ENCODE measurements at places on chromosomes 13 and 19.
A peak's percentile ranks its signal among the peaks of the same experiment; 100 is the strongest.

GRCh38 chr13:34847766-34848165 lies 94.3 kb upstream of the NBEA start:
- DNase-seq = no peak

DNA sequence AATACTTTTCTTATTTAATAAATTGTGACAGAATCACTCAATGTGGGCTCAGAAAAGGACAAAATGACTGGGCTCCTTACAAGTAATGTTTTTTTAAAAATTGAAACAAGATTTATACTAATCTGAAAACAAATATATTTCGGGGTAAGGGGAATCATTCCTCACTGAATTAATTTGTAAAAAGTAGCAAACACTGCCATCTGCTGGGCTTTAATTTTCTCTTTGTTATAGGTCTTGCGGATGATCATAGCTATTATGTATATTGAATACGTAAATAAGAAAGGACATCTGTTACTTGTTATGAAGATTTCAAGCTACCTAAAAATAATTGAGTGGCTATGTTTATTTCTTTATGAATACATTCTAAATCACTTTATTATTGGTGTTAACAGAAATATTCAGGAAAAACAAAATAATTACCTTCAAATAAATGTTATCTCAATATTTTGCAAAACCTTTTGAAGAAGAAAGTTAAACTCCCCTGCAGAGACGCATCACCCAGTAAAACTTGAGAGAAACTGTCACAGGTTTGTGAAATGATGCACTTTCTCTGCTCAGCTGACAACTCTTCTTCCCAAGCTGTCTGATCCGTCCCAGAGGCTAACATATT lies 17.8 kb upstream of the ENOX1 start:
- peak; percentile 88 for DNase-seq

DNA sequence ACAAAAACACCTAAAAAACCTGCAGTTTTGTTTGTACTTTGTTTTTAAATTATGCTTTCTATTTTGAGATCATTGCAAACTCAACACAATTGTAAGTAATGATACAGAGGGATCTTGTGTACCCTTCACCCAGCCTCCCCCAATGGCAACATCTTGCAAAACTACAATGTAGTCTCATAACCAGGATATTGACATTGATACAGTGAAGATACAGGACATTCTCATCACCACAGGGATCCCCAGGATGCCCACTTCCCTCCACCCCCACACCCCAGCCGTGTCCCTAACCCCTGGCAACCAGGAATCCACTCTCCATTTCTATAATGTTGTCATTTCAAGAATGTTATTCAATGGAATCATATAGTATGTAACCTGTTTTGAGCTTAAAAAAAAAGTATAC lies 10.3 kb upstream of the C5AR2 start:
- DNase-seq = no peak

DNA sequence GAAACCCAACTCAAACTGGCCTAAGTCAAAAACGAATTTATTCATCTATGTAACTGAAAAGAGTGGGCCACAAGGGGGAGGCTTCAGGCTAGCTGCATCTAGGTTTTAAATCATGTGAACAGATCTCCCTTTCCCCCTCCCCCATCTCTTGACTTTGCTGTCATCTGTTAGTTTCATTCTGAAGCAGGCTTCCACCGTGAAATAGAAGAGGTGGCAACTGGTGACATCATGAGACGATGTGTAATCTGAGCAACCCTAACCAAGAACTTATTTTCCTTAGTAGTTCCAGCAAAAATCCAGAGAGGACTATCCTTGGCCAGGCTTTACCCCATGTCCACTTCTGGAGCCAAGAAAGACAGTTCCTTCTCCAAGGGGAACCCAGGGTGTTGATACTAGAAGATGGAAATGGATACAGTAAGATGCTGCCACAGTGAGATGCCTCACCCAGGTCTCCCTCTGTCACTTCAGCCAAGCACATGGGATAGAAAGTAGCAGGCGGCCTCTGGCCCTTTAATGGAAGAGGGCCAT lies 9.4 kb downstream of the SAMD4B start:
- DNase-seq = no peak

DNA sequence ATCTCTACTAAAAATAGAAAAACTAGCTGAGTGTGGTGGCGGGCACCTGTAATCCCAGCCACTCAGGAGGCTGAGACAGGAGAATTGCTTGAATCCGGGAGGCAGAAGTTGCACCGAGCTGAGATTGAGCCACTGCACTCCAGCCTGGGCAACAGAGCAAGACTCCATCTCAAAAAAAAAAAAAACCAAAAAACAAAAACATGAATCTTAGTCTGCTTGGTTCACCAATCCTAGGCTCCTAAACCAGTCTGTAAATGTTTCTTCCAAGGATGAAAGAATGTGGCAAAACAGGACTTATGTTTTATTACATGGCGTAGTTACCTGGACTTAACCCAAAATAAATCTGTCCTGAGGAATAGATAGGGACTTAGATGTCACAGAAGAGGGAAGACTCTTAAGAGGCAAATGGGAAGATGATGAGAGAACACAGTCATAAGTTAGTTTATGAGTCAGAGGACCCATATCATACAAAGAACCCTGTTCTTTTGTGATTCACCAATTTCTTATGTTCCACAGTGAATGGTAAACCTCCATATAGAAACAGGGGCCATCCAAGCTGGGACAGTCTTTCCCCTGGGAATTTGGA lies 6.9 kb upstream of the FBXL3 start:
- no peak for DNase-seq

GRCh38 chr13:22092791-22093560 lies 422.1 kb downstream of the FGF9 start:
- DNase-seq = peak; percentile 64

DNA sequence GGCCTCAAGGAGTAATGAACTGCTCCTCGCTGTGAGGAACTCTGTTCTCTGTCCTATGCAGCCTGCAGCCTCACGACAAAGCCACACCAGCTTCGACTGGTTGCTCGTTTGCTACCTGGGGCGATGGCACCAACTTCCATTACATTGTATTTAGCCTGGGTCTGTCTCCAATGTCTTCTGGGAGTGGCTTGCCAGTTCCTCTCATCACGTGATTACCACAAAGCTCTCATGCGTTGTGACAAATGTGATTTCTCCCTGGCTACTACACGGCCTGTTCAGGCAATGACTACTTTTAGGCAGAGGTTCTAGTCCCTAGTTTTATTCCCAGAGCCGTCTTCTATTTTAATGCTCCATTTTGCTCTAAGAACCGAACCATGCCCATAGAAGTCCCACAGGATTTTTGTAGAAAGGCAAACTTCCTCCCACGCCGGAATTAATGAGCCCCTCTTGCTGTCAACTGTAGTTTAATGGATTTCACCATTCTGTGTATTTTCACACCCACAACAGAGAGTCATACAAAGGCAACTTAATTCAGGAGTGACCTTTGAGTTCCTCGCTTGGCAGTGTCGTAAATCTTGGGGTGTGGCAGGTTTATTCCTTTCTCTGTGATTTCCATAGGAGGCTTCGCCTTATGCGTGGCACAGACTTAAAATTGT lies 351.9 kb downstream of the EFNB2 start:
- no peak for DNase-seq

DNA sequence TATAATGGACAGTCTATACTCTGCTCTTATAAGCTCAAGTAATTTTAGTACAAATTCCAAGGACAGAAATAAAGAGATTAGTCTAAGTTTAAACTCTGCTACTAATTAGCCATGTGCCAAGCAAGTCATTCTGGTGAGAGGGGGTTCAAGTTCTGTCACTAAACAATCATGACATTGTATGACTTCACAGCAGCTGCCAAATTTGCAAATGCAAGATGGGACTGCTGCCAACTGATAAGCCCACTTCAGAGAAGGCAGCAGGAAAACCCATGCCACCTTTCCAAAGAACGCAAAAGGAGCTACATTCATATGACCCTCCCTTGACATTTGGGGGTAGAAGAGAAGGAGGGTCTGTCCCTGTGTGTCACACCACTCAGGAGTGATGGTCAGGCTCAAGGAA lies 60.7 kb upstream of the RFXAP start:
- DNase-seq = peak; percentile 82

GRCh38 chr13:112179995-112180394 lies 113.0 kb downstream of the SOX1 start:
- DNase-seq = no peak

DNA sequence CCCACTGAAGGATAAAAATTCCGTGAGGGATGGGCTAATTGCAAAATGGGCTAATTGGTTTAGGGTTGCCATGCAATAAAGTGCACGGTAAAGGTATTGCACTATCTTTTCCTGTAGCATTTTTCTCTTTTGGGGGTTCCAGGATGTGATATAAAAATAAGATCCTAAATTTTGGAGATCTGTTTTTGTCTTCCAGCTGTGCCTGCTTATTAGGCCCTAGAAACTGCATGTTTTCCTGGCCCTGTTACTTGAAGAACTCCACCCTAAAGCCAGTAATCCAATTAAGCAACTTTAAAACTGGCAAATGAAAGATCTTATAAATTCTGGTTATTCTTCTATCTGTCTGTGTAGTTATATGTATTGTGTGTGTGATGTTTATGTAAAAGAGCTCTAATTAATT lies 2489.6 kb downstream of the PCDH9 start:
- DNase-seq = no peak

DNA sequence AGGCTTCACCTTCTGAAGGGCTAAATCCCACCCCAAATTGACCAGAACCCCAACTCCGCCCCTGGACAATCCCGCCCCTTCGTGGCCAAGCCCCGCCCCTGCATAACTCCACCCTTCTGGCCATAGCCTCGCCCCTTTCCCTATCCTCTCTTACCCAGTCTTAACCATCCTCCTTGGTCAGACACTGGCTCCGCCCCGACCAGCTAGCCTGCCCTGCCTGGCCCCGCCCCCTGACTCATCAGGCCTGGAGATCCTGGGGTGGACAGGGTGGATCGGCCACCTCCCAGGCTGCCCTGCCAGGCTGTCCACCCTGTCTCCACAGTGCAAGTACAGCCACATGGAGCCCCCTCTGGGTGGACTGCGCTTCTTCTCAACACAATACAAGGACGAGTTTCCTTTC lies 8.0 kb upstream of the ZNF358 start:
- DNase-seq = peak; percentile 45

DNA sequence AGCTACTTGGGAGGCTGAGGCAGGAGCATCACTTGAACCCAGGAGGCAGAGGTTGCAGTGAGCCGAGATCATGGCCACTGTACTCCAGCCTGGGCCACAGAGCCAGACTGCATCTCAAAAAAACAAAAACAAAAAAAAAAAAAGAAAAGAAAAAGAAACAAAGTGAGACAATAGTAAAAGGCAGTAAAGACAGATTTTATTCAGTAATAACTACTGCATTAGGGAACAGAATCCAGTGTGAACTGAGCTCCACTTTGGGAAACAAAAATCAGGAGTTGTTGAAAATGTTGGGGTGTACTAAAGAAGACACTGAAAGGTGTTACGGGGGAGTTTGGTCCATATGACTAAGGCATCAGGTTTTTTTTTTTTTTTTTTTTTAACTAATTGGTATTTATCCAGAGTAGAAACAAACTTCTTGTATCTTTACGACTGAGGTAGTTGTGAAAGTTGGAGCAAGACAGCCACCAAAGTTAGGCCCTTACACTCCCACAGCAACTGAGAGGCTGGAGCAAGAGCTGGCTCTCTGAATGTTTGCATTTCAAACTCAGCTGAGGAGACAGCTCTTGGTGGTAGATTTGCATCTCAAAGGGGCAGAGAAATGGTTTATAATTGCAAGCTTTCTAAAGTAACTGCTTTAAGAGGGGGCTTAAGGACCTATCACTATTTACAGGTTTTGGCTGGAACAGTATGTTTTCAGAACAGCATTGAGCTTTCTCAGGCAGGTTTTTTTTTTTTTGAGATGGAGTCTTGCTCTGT lies 24.2 kb downstream of the ZNF607 start:
- no peak for DNase-seq

GRCh38 chr13:97466722-97467121 lies 32.8 kb downstream of the RAP2A start:
- DNase-seq = no peak

DNA sequence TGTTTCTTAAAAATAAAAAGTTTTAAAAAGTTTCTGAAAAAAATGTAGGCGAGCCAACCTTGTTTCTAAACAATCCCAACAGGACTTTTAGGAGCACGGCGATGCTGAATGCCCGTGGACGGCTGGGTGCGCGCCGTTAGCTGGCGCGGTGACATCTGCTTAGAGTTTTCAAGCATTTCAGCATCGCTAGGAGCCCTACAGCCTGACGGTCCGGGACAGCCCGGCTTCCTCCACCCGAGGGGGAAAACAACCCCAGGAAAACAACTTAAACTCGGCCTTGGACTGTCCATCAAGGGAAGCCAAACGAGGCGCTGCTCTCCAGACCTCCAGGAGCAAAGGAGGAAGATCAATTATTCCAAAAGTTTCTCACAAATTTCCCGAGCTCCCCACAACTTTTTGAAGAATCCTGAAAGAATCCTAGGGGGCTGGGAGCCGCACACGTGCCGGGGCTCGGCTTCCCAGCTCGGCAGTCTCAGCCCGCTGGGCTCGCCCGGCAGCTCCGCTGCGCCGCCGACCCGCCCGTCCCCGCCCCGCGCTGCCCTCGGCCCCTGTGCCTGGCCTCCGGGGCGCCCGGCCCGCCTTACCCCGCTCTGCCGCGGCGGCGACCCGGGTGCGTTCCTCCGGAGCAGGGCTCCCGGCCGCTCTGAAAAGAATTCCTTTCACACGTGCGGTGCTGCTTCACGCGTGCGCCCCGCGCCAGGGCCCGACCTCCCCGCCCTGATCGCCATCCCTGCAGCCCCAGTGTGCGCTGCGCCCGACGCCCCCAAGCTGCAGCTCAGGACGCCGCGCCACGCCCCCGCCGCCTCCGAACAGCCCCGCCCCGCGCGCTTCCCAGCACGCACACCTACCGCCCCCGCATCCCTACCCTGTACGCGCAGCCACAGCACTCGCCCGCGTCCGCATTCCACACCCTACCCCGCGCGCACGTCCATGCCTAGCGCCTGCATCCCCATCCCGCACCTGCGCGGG lies at the start of gene GJA3:
GJA3 (minus strand) TSS at position 747 of the 969 bp plus-strand sequence. CDS start 17,764 bp downstream, outside the sequence.
- DNase-seq = peak; percentile 75

- no peak for DNase-seq
Observed at GRCh38 chr13:65719831-65720230, 1510.3 kb downstream of the PCDH9 start.

DNA sequence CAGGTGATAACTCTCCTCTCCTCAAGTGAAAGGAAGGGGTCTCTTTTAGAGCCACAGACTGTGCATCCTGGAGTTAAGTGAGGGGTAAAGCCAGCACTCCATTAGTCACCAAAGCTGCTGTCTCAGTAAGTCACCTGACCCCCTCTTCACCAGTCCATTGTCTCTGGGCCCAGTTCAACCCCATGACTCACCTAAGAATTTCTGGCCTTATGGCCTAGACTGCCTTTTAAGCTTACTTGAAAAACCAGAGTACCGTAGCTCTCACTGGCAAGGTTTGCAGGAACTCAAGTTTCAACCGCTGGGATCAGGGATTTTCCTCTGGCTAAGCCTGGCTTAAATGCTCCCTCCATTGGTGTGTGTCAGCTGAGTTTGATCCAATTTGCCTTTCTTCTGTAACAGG lies 23.4 kb upstream of the EID2 start:
- no peak for DNase-seq

- peak; percentile 48 for DNase-seq
Observed at GRCh38 chr13:52599848-52600603, 42.2 kb upstream of the HNRNPA1L2 start.

DNA sequence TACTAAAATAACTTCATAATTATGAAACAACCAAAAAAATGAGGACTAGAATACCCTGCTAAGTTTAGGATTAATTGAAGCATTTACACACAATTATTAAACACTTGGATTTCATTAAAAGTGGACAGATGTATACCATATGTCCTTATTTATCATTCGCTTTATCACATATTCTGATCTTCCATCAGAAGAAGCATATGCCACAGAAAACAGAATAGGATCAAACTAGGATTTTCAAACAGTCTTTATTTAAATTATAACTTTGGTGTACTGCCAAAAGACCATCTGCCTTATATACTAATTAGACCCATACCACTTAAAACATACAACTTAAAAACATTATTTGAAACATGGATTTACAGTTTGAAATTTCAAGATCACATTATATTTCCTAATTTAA lies 727.1 kb upstream of the KLHL1 start:
- DNase-seq = no peak
